CD8-positive, alpha-beta memory T cell (primary cell): ENCODE measurements at places on chromosomes 3 and 15. TPM values are rescaled to one million over a fixed set of nuclear protein-coding genes. Genes with fewer than 3 reads are reported as not detected.

Gene ZNF662
- 1.1 TPM for total RNA-seq

- no peak overlapping the region for H3K27ac ChIP-seq
- no peaks in the 10 kb centered on the region for H3K36me3 ChIP-seq
- H3K4me1 ChIP-seq = no peaks in the 10 kb centered on the region
- H3K4me3 ChIP-seq = no peak overlapping the region
These were observed 9.0 kb downstream of the GMNC start for GRCh38 chr3:190853464-190853863.

- no peak overlapping the region for H3K4me3 ChIP-seq
- DNase-seq = peak; percentile 40
- peaks cover 27% of the 10 kb centered on the region for H3K4me1 ChIP-seq
- H3K36me3 ChIP-seq = peaks cover 3% of the 10 kb centered on the region
- no peaks in the 10 kb centered on the region for H3K27me3 ChIP-seq
These were observed 148.1 kb downstream of the KLHL25 start for GRCh38 chr15:85646538-85647091.

Gene CGNL1
- not detected for total RNA-seq

GRCh38 chr15:41024131-41024530 lies 70.9 kb downstream of the CHAC1 start:
- peaks cover 19% of the 10 kb centered on the region for H3K36me3 ChIP-seq
- no peak overlapping the region for H3K27ac ChIP-seq
- H3K27me3 ChIP-seq = no peaks in the 10 kb centered on the region
- DNase-seq = no peak
- H3K4me1 ChIP-seq = no peaks in the 10 kb centered on the region
- H3K4me3 ChIP-seq = no peak overlapping the region

Gene CCDC13
- total RNA-seq = 0.42 TPM

DNA sequence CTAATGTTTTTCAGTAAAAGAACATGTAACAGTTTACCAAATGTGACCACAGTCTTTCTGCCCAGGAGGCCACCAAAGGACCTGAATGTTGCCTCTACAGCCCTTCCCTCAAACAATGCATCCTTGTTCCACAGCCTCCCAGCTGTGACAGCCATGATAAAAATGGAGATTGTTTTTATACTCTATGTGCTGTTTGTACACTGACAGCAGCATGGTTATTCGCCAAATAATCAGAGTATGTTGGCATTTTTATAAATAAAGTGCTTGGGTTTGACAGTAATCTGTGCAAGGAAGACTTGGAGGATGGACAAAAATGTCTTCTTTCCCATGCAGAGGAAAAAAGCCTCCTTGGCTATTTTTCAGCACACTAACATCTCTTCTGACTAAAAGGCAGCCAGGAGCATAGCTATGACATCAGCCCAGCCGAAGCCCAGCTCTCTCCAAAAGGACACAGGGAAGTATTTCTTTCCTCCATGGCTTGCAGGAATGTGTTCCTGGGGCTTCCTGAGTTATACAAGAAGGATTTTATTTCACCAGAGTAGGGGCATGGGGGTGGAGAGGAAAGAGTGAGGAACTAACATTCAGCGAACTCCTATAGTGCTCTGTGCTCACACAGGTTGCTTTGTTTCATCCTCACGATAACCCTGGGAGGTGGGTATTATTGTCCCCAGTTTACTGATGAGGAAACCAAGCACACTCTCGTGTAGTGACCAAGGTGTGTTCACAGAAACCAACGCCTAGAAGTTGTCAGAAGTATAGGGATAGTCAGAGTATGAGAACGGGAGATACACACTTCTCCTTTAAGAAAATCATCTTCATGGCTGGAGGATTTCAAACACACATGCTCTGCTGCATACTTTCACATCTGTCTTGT lies 339.7 kb downstream of the MECOM start:
- H3K4me3 ChIP-seq = no peak overlapping the region
- H3K27me3 ChIP-seq = no peaks in the 10 kb centered on the region
- H3K27ac ChIP-seq = no peak overlapping the region
- DNase-seq = no peak

DNA sequence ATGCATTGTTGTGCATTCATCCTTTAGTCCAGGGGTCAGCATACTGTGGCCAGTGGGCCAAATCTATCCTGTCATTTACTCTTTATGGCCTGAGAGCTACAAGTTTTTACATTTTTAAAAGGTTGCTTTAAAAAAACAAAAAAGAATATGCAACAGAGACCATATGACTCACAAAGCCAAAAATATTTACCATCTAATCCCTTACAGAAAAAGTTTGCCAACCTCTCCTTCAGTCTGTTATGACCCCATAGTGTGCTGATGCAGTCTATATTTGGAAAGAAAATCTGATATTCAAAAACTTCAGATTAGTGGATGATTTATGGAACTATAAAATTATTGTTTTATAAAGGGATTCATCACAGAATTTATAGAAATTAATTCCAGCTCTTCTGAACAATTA lies 237.5 kb upstream of the IL12A start:
- no peak for DNase-seq
- no peak overlapping the region for H3K27ac ChIP-seq
- no peak overlapping the region for H3K4me3 ChIP-seq
- no peaks in the 10 kb centered on the region for H3K27me3 ChIP-seq
- no peaks in the 10 kb centered on the region for H3K36me3 ChIP-seq

DNA sequence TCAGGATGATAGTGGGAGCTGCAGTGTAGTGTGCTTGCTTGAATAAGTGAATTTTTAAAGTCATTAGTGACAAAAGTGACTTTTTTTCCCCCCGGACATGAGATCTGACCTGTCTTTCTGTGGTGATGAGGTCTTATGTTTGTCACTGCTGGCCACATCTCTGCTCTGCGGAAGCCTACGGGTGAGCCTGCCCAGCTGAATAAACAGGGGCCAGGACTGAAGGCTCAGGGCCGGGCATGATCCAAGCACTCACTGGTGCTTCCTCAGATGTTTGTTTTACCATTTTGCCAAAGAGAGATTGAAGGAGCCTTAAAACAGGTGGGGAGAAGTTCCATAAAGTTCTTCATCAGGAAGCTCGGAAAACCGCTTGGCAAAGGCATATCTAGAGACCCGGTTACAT lies 35.0 kb downstream of the RPL39L start:
- H3K27me3 ChIP-seq = no peaks in the 10 kb centered on the region
- H3K27ac ChIP-seq = no peak overlapping the region
- H3K36me3 ChIP-seq = no peaks in the 10 kb centered on the region
- H3K4me1 ChIP-seq = peaks cover 18% of the 10 kb centered on the region
- no peak overlapping the region for H3K4me3 ChIP-seq
- no peak for DNase-seq
